ENCODE measurements at places on chromosomes 12 and 14.

- DNase-seq: no peak
These were observed 30.3 kb upstream of the SMOC1 start for GRCh38 chr14:69848903-69849391.

DNA sequence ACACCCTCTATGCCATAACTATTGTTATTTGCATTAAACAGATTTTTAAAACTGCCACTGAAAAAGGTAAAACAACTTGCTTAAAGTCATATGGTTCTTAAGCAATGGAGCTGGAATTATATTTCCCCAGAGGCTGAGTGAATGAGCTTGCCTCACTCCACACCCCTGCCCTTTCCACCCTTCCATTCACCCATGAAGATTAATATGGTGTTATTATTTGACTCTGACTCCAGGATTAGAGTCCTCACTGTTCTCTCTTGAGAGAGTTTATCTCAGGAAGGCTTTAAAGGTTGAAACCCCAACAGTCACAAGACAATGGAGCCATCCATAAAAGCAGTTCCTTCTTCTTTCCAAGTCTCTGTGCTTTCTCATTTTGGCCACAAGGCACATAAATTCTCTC lies 84.9 kb downstream of the RTN1 start:
- DNase-seq: no peak

- DNase-seq: no peak
These were observed 32.6 kb downstream of the ARMH4 start for GRCh38 chr14:58119381-58119780.

GRCh38 chr14:69693145-69693544 lies 73.8 kb upstream of the SRSF5 start:
- DNase-seq: no peak

- DNase-seq: no peak
These were observed 316.5 kb downstream of the ALG10 start for GRCh38 chr12:34338751-34339150.

Data from bronchial epithelial cell (primary cell).